ENCODE measurements at places on chromosomes 6 and 20. TPM values are rescaled to one million over a fixed set of nuclear protein-coding genes. Genes with fewer than 3 reads are reported as not detected.
A peak's percentile ranks its signal among the peaks of the same experiment; 100 is the strongest.

GRCh38 chr20:59385480-59385879 lies 85.1 kb downstream of the EDN3 start:
- H3K4me3 ChIP-seq, result no peak overlapping the region
- H3K27me3 ChIP-seq, result no peaks in the 10 kb centered on the region
- no peaks in the 10 kb centered on the region for H3K4me1 ChIP-seq
- no peak overlapping the region for H3K27ac ChIP-seq
- no peaks in the 10 kb centered on the region for H3K36me3 ChIP-seq

- no peaks in the 10 kb centered on the region for H3K36me3 ChIP-seq
- H3K27ac ChIP-seq, result no peak overlapping the region
- H3K4me3 ChIP-seq, result no peak overlapping the region
- no peaks in the 10 kb centered on the region for H3K27me3 ChIP-seq
These were observed 56.8 kb downstream of the KCNS1 start for GRCh38 chr20:45044084-45044573.

GRCh38 chr6:82786248-82786647 lies 279.4 kb downstream of the UBE3D start:
- no peaks in the 10 kb centered on the region for H3K4me1 ChIP-seq
- H3K4me3 ChIP-seq, result no peak overlapping the region
- no peak for DNase-seq
- H3K36me3 ChIP-seq, result no peaks in the 10 kb centered on the region
- no peak overlapping the region for H3K27ac ChIP-seq

DNA sequence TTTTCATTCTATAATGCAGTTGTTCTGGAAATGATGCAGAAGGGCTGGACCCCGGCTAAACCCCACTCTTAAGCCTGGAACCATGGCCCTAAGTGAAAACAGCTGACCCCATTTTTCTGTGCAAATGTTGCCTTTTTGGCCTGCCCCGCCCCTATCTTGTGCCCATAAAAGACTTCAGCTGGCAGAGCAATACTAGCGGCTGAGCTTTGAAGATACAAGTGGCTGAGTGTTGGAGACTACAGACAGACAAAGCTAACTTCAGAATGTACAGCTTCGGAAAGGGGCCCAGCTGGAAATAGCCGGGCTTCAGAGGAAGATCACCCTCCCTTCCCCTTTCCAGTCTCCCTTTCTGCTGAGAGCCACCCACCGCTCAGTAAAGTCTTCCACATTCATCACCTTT lies 258.6 kb upstream of the SPTLC3 start:
- no peaks in the 10 kb centered on the region for H3K36me3 ChIP-seq
- no peaks in the 10 kb centered on the region for H3K27me3 ChIP-seq
- no peaks in the 10 kb centered on the region for H3K4me1 ChIP-seq
- no peak overlapping the region for H3K4me3 ChIP-seq
- DNase-seq, result no peak

DNA sequence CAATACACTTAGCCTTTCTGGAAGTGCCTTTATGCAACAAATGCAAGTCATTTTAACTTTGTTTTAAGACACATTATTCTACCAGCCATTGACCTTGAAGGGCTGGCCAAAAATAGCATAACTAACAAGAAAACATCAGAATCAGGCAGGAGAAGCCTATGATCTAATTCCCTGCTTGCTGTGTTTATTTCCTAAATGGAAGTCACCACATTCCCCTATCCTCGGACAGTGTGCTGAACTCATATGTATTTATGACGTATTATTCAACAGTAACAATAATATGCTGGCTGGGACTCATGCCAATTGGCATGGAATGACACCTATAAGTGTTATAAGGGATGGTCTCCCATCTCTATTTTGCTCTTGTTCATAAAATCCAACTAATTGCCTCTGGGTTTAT lies 140.7 kb downstream of the MAP3K7 start:
- no peaks in the 10 kb centered on the region for H3K36me3 ChIP-seq
- DNase-seq, result no peak
- H3K27ac ChIP-seq, result no peak overlapping the region
- no peak overlapping the region for H3K4me3 ChIP-seq

DNA sequence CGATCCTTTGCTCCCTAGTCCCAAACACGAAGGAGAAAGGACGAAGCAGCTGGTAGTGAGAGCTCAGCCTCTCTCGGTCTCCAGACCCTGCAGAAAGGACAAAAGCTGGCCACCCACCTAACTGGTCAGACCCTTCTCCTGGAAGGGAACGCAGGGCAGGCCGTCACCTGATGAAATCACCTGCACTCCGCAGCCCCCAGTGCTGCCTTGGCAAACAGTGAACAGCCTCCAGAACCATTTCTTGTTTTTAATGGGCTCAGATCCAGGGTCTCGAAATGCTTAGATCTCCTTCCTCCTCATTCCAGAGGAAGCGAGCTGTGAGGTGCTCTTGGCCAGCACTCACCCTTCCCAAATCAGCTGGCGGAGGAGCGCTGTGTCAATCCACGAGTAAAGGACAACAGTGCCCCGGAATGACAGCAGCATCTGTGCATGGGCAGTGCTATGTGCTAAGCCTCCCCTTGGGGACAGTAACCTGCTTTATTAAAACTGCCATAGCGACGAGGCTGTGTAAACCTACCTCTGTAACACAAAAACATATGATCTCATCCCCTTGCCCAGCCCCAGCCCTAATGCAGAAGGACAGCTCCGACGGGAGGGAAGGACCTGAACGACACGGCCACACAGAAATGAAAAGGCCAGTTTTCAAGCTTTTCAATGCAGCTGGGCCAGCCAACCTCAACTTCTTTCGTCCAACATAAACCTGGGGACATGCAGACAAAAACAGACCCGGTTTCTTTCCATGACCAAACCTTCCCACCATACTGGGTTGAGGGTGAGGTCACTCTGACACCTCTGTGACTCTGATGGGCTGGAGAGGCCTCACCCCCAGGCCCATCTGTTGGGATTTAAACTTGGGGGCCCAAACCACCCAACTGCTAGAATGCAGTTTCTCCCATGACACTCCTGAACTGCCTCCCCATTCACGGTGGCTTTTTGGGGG lies 43.3 kb downstream of the SULF2 start:
- H3K27ac ChIP-seq, result no peak overlapping the region
- H3K4me3 ChIP-seq, result peak overlapping the region; percentile 23
- H3K4me1 ChIP-seq, result peaks cover 14% of the 10 kb centered on the region

GRCh38 chr20:56628873-56629463 lies at the start of gene TFAP2C:
Gene TFAP2C, plus strand, starts transcription at chr20:56629306. Its CDS starts 239 bp downstream, at chr20:56629545.
- H3K27ac ChIP-seq, result no peak within 1 kb of the TSS
- peaks cover 10% of the 10 kb centered on the region for H3K27me3 ChIP-seq
- DNase-seq, result no peak
- H3K4me1 ChIP-seq, result peaks cover 17% of the 10 kb centered on the region
- H3K4me3 ChIP-seq, result peak within 1 kb of the TSS; percentile 65

DNA sequence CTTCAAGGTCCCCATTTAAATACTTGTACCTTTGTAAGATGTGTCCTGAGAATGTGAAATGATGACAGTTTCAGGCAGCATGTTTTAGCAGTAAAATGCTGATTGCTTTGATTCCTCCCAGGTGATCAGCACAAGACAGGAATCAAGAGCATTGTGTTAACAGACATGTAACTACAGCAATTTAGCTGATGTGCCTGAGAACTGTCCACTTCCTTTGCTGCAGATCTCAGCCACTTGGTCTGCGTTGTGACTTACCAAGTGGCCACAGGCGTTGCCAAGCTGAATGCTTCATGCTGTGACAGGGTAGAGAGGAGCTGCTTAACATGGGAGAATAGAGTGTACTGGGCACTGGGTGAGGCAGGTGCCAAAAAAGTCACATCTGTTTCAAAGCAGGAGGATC lies 767.0 kb upstream of the POU3F2 start:
- no peak overlapping the region for H3K27ac ChIP-seq
- no peak overlapping the region for H3K4me3 ChIP-seq
- no peaks in the 10 kb centered on the region for H3K36me3 ChIP-seq
- no peaks in the 10 kb centered on the region for H3K4me1 ChIP-seq

DNA sequence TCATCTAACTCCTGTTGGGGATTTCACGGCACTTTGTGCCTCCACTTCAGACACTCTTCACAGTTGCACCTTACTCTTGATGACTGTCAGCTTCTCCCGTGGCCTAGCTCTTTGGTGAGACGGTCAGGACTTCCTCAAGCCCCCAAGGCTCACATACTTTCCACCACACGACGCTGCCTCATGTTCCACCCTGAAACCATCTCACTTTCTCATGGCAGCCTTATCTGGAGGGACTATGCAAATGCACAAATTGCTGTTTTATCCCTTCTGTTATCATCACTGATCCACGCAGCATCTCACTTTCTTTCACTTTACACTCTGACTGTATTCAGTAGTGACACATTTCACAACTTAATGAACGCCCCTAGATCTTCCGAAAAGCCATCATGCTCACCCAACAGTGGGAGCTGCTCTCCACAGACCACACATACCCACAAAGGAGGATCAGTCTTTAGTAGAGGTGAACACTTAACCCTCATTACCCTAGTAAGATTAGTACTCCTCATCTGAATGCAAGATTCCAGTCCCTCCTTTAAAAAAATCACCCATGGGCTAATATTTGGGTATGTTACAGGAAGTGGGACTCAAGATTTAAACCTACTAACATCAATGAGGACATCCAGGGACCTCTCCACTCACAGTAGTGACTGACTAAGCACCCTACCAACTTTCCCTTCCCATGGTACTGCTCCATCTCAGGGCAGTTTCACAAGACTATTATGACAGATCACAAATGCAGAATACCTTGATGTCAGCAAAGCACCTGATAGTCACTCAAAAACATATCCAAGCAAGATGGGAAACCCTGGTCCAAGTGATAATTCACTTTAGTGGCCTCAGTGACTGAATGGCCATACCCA lies 35.4 kb downstream of the FYN start:
- H3K27me3 ChIP-seq, result no peaks in the 10 kb centered on the region
- DNase-seq, result no peak
- no peak overlapping the region for H3K27ac ChIP-seq
- no peak overlapping the region for H3K4me3 ChIP-seq

The KIF25 gene
- not detected for total RNA-seq

The RHAG gene
- total RNA-seq, result not detected

Measured in thoracic aorta (tissue), 2 donors.